Nephron progenitor cell (in vitro differentiated cells): ENCODE measurements at places on chromosomes 16 and 17.
A peak's percentile ranks its signal among the peaks of the same experiment; 100 is the strongest.

- DNase-seq, result peak; percentile 54
Observed at GRCh38 chr16:78310990-78311561, 211.6 kb downstream of the WWOX start.

DNA sequence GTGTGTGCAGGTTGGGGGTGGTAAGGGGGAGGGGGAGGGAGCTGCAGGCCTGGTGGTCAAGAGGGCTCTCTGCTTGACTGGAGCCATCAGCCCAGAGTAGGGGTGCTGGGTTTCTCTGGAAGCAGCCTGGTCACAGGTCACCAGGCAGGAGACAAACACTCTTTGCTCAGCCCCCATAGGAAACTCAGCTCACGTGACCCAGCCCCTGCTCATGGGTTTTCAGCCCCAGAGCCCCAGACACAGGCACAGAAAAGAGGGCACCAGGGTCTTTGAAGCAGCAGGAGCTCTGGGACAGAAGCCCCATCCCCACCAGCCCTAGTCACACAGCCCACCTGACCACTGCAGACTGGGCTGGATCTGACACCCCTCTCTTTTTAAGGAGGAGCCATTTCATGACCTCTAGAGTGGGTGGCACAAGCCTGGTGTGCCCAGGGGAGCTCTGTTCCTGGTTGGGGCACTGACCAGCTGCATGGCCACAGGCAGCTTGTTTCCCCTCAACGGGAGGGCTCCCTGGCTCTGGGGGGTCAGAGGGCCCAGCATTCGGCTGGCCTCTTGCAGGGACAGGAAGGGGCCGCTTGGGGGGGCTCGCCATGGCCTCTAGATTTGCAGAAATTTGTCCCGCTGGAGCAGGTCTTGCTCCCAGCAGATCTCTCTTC, 13.8 kb upstream of the CD79B start:
- DNase-seq, result peak; percentile 70

- DNase-seq, result peak; percentile 74
Observed at GRCh38 chr17:76659928-76660655, 16.5 kb upstream of the ST6GALNAC1 start.

DNA sequence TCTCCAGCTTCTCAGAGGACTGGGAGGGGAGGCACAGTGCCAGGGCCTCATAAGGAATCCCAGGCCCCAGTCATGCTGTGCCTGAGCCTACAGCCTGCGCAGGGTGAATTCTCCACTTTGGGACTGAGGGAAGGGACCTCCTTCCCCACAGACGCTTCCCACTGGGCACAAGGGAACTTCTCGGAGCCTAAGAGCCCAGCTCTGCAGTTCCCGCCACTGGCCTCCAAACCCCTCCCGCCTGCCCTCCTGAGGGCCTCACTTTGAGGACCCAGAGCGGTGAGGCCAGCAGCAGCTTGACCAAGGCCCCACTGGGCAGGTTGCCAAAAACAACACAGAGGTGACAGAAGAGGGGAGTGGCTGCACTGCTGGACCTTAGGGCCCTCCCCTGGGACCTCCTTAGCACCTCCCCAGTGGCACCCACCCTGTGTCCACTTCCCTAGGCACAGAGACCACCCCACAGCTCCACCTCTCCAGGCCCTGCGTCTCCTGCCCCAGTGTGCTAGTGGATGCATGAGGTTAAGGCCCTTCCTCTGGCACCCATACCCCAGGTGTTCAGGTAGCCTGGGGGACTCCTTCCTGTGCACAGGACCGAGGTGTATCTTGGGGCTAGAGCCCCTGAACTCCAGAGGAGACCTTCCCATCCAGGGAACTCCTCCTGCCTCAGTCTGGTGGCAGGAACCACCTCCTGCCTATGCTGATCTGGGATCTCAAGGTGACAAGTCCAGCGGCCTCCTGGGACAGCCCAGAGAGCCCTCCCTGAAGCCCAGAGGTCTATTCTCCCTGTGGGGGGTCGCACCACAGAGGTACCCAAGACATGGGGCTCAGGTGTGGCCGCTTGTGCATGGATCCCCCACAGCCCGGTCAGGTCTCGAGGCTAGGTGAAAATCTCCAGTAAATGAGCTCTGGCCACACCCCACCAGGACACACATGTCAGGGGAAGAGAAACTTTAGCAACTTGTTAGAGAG, 3.4 kb downstream of the CASKIN2 start:
- DNase-seq, result no peak

GRCh38 chr17:72726936-72727335, 365.6 kb downstream of the SLC39A11 start:
- no peak for DNase-seq

- no peak for DNase-seq
Observed at GRCh38 chr17:68792042-68792685, 163.0 kb downstream of the ABCA8 start.

GRCh38 chr17:14489986-14490385, 189.1 kb downstream of the HS3ST3B1 start:
- no peak for DNase-seq

GRCh38 chr17:80970044-80970761, 21.4 kb upstream of the CHMP6 start:
- DNase-seq, result peak; percentile 46

GRCh38 chr16:85395207-85395912, 217.8 kb upstream of the GSE1 start:
- peak; percentile 77 for DNase-seq

DNA sequence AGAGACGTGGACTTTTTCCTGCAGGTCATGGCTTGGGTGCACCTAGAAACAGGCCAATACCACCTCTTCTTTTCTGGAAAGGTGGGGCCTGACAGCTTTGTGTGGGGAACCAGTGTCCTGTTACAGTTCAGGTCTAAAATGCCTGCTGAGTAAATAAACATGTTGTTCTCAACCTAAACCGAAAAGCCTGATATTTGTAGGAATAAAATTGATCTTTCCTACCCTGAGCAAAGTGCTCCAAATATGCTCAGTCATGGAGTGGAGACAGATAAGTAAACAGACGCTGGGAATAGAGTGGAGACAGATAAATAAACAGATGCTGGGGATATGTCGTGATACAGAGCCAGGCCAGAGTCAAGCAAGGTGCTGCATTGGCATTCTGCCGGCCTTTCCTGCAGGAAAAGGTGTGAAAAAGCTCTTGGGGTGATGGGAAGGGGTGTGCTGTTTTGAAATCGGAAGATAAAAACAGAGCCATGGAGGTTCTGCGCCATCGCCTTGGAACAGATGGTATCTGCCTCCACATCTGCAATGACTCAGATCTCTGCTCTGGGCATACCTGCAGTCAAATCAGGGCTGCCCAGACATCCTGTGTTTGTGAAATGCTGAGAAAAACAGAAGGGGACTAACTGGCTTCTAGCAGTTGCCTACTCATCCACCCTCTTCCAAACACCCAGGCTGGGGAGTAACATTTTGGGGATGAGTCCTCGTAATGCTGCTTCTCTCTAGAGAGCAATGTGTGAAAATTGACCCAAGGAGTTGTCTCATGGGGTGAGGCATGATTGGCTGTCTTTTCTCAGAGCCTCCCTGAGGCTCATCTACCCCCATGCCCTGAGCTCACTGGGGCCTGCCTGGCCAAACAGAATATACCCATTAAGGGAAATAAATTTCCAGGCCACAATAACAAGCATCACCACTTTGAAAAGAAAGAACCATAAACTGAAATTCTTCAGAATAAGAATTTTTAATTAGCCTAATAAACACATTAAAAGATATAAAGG, 16.8 kb upstream of the TRPV2 start:
- DNase-seq, result no peak

DNA sequence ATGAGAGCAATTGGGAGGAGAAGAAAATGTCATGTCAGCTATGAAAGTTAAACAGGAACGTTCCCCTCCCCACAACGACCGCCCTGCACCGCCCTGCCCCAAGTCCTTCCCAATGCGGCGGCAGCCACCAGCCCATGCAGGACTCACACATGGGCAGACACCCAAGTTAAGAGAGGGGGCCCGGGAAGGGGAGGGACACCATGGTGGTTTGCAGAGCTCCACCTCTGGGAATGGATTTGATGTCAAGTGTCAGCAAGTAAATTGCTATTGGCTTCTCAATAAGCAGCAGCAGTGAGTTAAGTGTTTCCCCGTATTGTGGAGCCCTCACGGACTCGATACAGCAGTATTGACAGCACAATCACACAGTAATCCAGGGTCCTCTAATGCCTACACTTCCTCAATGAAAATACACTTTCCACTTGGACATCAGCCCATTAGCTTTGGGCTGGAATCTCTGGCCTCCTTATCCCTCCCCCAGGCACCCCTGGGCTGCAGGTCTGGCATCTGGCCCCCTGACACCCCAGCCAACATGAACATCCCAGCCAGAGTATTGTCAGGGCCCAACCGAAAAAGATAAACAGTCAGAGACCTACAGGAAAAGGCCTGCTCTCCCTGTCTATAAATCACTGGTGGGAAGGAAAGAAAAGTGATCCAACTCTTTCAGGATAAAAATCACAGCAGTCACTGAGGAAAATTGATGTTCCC, 22.6 kb downstream of the ZFHX3 start:
- no peak for DNase-seq

DNA sequence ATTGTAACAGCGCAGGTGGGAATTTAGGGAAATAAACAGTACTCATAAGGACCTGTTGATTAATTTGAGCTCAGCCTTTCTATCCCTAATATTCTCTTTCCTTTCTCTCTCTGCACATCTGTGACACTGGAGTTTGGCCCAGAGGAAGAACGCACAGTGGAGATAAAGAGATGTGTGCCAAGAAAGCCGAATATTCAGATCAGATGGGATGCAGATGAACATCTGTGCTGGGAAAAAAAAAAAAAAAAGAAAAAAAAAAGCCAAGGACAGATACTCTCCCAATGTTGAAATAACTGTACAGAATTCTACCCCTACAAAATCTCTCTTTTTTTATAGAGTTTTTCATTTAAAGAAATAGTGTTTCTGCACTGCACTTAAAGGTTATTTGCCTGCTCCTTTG, 485.4 kb downstream of the KCNJ2 start:
- no peak for DNase-seq

GRCh38 chr17:31525801-31526549, 134.5 kb downstream of the RAB11FIP4 start:
- DNase-seq, result no peak

DNA sequence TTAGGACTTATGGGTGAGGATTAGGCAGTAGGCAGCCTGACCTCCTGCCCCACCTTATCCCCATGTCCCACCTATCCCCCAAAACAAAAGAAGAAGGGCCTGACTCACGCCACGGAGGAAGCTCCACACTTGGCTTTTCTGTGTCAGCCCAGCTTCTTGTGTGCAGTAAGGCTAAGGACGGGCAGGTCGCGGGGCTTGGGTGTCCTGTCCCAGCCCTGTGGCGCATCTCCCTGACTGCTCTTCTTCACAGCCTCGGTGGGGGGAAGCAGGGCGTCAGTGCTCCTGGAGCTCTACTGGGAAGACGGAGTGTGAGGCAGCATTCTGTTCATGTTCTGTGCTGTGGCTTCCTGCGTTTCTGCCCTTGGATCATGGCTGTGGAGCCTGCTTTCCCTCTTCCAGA, 34.6 kb upstream of the ALDH3A2 start:
- DNase-seq, result no peak

- DNase-seq, result no peak
Observed at GRCh38 chr16:78098087-78098486, 1.4 kb upstream of the WWOX start.

GRCh38 chr16:8867932-8868415, 832 bp downstream of the CARHSP1 start:
- DNase-seq, result no peak

DNA sequence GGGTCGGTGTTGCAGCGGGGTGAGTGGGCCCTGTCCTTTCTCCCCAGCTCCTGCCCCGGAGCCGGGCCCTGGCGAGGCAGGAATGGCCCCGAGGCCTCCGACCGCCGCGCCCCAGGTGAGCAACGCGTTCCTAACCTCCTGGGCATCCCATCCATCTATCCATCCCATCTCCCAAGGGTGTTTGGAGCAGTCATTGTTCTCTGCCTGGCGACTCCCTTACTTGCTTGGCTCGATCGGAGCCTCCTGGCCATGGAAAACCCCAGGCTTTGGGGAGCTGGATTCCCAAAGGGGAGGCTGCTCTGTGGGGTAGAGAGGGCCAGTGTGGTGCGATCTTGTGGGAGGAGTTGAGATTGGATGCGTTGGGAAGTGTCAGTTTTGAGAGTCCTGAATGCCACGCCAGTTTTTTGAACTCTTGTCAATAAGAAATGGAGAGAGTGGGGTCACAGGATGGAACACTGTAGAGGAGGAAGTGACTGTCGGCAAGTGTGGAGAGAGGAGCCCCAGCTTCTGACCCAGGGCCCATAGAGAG, 684 bp downstream of the ZFP90 start:
- no peak for DNase-seq

- no peak for DNase-seq
Observed at GRCh38 chr17:6196355-6196754, 126.2 kb downstream of the WSCD1 start.

DNA sequence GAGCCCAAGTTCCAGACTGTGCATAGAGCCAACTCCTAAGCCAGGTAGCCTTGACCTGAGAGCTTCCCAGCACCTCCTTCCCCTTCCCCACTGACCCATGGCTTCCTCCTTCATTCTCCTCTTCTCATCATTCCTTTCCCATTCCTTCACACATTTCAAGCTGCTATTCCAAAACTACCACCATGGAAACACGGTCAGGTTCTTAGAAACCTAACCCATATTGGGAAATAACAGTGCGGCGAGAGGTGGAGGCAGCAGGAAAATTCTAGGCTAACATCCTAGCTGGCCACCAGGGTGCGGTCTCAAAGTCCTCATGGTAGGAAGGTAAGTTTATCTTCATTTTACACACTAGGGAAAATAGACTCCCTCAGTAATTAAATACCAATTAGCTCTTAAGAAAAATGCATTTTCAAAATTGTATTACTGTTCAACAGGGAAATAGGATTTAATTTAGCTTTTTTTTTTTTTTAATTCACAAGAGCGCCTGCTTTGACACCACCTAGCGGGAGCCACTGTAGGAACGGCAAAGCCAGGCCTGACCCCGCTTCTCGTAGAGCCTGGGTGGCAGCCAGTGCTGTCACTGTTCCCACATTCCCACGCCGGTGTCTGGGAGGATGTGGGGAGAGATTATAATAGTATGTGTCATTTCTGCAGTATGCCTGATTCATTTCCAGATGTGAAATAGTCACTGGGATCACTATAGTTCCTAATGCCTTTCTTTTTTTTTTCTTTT, 14.0 kb upstream of the SPHK1 start:
- DNase-seq, result no peak

- DNase-seq, result peak; percentile 75
Observed at GRCh38 chr17:41655611-41656111, 31.3 kb upstream of the KRT17 start.

- DNase-seq, result no peak
Observed at GRCh38 chr17:11493936-11494335, 104.3 kb upstream of the DNAH9 start.

- no peak for DNase-seq
Observed at GRCh38 chr16:77328768-77329167, 106.1 kb downstream of the ADAMTS18 start.

GRCh38 chr17:5809580-5810188, 225.4 kb upstream of the NLRP1 start:
- DNase-seq, result no peak

GRCh38 chr17:14359163-14360020, 58.5 kb downstream of the HS3ST3B1 start:
- no peak for DNase-seq

GRCh38 chr17:28540231-28540630, 12.2 kb downstream of the UNC119 start:
- no peak for DNase-seq
